ENCODE measurements at places on chromosomes 1 and 21.

DNA sequence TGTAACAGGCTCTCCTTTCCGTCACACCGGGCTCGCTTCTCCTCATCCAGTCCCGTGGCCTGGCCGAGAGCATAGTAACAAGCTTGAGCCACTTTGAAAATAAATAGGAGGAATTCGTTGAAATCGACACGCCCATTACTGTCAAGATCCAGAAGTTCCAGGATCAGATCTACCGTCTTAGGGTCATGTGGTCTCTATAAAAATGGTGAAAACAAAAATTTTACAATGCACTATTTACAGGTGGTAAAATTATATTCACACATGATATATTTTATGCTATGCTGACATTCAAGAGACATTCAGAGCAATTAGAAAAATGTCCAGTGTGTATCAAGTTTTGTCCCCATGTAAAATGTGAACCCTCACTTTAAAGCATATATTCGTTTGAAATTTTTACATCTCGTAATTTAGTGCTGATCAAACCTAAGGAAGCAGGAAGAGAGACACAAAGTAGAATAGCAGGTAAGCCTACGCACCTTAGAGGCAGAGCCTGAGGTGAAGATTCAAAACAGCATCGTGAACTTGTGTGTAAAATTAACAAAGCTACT lies 2.3 kb downstream of the TCHH start:
- DNase-seq, result no peak

GRCh38 chr1:234707641-234708040 lies 97.7 kb upstream of the IRF2BP2 start:
- no peak for DNase-seq

DNA sequence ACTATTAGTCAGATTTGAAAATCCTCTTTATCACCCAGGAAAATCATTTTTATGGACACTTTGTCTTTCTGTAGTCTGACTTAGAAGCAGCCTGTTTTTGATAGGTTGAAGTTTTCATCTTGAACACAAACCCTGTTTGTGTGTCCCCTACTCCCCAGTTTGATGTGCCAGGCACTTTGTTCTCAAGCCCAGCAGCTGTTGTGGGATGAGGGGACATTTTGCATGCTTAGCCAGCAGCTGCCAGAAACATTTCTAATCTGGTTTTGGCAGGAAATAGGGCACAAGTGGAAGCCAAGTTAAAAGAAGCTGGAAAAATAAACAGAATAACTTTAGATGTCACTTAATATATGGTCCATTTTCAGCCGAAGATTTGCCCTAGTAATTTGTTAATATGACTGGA lies 29.9 kb downstream of the ACTN2 start:
- DNase-seq, result no peak

DNA sequence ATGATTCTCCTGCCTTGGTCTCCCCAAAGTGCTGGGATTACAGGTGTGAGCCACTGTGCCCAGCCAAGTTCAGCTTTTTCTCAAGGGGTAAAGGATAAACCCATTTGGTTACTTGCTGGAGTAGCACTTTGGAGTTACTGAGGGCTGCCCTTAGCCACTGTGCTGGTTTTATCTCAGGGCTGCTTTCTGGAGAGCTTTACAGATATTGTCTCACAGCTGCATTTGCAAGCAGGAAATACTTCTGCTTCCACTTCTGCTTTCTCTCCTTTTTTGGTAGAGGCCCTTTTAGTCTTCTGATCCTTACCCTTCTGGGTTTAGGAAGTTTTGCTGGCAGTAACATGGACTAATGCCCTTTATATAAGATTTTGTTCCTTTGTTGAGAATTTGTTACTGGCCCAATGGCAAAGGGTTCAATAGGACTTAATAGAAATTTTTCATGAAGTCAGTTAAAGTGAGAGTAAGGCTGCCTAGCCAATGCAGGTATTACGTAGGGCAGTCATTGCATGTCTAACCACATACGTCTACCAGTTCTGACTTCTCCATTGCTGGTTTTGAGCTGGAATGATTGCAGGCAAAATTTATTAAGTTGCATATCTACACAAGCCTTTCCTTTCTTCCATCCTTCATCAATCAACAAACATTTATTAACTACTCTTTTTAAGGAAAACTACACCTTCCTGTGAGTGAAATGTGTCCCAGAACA lies 24.4 kb downstream of the CAP1 start:
- DNase-seq, result no peak

- DNase-seq, result no peak
These were observed 1.1 kb upstream of the KCNQ4 start for GRCh38 chr1:40782371-40782956.

GRCh38 chr1:243483071-243483771 lies 227.4 kb downstream of the SDCCAG8 start:
- DNase-seq, result peak; percentile 11

GRCh38 chr1:116913941-116914340 lies 4.2 kb downstream of the PTGFRN start:
- DNase-seq, result no peak

DNA sequence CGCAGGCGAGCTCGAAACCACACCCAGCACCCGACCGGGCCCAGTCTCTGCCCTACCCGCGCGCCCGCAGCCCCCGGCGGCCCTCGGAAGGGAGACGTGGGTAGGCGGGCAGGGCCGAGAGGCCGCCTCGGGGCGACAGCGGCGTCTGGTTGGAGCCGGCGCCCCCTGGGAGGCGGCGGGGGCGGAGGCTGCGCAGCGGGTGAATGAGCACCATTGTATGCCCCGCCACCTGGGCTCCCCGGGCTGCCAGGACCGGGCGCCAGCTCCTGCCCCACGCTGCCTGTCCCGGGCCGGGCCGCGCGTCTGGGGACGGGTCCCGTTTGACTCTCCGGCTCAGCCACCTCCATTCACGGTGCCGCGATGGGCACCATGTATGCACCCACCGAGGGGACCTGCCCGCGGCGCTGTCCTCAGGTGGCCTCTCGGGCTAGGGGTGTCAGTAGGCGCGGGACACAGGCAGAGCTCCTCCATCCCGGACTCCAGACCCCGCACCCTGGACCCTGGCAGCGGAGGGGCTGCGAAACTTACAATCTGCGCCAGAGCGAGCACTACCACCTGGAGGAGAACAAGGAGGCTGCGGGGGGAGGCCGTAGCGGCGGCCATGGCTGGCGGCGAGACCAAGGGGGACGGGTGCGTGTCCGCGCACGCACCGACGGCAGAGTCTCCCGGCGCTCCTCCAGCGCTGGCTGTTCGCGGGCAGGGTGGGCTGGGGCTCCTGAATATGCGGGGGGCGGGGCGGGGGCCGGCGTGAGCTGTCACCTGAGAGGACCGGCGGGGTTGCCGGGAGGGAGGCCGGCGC lies at the start of gene COL9A2:
Gene COL9A2, minus strand, starts transcription at position 692 of the 799 bp plus-strand sequence. Its CDS starts 89 bp downstream, at position 603.
- DNase-seq, result peak; percentile 58

DNA sequence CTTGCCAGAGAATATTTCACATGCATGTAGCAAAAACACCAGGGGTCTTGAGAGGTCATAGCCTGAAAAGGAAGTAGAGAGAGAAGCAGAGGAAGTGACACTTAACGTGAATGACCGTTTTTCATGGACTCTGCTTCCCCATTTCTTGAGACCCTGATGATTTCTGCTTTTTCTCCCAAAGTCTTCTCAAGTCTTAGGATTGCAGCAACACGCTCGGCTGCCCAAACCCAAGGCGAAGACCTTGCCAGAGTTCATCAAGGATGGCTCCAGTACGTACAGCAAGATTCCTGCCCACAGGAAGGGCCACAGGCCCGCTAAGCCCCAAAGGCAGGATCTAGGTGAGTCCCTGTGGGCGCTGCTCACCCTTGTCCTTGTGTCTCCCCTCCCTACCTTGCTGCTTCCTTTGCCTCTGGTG lies 12.8 kb downstream of the THEMIS2 start:
- DNase-seq, result no peak

- DNase-seq, result no peak
These were observed 51.8 kb downstream of the ANGPTL1 start for GRCh38 chr1:178819123-178819522.

GRCh38 chr21:33967086-33967571 lies 51.5 kb upstream of the ATP5PO start:
- no peak for DNase-seq

DNA sequence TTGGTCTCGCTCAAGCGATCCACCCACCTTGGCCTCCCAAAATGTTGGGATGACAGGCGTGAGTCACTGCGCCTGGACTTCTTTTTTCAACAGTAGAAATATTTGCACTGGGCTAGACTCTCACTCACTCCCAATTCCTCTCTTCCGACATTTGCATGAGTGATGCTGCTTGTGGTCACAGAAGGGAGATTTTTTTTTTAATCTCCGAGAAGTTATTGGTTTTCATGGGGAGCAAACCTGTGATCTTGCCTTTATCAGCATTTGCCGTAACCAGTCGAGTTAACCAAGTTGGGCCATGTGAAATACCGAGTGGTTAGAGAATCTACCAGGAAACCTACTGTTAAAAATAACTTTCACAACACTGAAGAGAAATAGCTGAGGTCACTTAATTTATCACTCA lies 21.1 kb downstream of the ERG start:
- DNase-seq, result no peak

DNA sequence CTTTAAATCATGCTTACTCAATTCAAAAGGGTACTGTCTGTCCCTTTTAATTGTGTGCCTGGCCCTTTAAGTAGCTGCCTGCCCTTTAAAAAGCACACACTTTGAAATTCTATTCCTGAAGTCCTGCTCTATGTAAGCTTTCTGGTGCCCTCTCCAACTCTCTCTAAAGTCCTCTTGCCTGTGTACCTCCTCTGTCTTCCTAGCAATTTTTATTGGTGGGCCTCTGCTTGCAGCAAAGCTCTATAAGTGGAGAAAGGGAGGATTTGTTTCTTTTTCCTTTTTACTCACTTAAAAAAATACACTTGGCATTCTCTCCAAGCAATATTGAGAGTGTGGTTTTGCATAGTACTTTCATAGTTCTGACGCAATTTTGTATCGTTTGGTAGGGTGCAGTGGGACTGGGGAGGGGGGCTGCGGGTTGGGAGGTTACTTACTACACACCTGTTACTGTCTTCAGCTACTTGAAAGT lies 135.4 kb downstream of the LMO4 start:
- no peak for DNase-seq

- no peak for DNase-seq
These were observed 1.9 kb upstream of the MEF2D start for GRCh38 chr1:156502391-156502893.

DNA sequence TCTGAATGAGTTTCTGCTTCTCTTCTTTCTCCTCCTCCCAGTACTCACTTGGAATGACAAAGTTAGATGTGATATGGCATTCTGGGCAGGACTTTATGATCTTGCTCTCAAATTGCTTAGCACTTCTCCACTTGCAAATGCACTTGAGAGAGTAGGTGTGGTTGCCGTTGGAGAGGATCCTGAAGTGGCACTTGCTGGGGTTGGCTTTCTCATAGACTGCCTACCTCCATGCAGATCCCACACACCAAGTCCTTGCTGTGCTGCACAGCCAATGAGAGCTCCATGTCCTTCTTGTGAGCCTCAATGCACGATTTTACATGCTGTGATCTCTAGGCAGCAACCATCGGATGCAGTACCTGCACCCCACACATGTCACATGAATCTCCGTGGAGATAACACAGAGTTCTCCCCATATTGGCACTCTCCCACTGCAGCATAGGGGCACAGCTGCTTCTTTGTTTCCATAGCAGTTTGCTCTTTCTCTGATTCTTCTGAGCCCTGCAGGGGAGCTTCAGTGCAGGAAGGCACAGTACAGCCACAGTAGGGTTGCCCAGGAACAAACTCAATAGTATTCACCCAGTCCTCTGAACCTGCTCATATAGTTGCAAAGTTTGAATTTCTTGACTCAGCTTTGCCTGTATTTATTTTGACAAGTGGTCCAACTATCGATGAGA lies 45.2 kb downstream of the ZNF691 start:
- no peak for DNase-seq

GRCh38 chr1:3550511-3551289 lies 60.6 kb downstream of the MEGF6 start:
- no peak for DNase-seq

DNA sequence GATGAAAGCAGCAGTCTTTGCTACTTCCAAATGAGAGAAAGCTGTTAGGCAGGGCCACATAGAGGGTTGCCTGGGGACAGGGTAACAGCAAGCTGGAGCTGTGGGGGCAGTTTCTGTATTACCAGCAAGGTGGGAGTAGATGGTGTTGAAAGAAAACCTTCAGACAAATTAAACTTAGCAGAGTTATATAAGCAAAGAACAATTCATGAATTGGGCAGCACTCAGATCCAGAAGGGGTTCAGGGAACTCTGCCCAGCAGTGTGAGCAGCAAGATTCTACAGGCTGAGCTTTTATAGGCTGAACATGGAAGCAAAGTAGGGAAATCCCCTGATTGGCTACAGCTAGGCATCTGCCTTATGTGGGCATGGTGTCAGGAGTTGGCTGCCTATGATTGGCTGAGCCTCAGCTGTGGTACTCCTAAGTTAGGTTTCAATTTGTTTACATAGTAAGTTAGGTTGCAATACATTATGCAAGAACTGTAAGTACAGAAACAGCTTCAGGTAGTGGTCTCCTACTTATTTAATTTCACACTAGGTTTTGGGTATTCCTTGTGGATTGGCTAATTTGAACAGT lies 64.1 kb upstream of the TMPRSS2 start:
- DNase-seq, result no peak

DNA sequence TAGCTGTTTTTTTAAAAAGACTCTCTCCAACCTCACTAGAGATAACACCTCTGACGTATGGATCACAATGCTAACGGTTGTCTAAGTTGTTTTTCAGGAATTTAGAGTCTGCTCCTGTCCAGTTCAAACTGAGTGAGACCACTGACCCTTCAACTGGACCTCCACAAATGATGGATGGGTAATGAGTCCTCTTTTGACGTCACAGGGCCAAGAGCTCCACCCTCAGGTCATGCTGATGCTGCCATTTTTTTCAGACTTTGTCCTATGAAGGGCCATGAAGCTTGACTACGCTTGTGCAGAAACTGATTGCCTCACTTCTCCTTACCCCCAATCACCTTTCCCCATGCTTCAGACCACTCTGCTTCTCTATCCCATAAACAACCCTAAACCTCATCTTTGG lies 16.6 kb downstream of the GRIK3 start:
- DNase-seq, result no peak

DNA sequence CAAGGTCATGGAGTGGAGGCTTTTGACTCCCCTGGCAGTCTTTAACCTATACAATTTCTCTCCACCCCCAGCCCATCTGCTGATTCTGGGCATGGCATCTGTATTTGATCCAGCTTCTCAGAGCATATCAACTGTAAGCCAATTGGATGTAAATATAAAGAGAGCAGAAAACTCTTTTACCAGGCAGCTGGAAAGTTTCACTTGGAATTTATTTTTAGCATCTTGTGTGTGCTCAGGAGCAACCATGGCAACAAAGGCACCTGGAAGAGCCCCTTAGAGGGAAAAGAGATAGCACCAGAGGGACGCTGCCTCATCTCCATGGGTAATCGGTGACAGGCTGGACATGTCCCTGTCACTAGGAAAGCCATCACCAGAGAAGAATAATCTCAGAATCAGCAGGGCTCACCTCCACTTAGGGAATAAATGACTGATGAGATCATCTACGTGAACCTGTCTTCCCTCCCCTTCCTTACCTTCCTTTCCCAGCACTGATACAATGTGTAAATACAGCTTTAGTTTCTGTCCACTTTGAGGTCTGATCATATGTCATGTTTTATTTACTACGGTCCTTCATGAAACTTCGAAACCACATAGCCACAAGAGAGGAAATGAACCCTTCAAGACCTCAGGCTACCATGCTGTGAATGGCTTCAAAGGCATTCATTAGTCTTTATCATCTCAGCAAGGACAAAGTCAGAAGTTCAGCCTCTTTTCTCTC lies 25.3 kb upstream of the SIPA1L2 start:
- no peak for DNase-seq
